B cell (primary cell): ENCODE measurements at places on chromosomes 5 and 9.

- DNase-seq, result no peak
Measured at GRCh38 chr5:154368041-154368800, 77.6 kb upstream of the SAP30L start.

DNA sequence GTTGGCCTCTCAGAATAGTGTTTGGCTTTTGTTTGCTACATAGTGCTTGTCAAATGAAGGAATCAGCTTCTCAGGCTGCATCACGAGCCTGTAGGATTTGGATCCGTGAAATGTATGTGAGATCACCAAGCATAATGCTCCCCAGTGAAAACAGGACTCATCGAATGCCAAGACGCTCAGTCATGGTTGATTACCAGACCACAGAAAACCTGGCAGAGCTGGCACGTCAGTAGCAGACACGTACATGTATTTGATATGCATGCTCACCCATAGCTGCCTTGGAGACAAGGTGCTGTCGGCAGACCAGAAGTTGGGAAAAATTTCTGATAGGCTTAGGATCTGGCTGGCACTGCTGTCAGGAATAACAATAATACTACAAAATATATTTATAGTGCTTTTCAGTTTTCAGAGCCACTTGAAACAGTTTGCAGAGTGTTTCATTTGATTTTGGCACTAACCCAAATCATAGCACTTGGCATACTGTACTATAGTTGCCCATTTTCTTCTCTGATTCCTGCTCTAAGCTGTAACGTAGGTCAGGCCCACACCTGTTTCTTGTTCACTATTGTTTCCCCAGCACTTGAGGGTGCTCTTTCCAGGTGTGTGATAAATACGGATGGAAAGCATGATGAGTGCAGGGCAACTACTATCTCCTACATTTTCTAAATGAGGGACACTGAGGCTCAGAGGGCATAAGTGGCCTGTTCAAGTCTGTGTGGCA, 226.1 kb downstream of the NR3C1 start:
- DNase-seq, result no peak

GRCh38 chr9:98968601-98969337, 25.1 kb downstream of the COL15A1 start:
- DNase-seq, result no peak

- DNase-seq, result no peak
Measured at GRCh38 chr9:36717276-36717675, 144.6 kb downstream of the MELK start.

DNA sequence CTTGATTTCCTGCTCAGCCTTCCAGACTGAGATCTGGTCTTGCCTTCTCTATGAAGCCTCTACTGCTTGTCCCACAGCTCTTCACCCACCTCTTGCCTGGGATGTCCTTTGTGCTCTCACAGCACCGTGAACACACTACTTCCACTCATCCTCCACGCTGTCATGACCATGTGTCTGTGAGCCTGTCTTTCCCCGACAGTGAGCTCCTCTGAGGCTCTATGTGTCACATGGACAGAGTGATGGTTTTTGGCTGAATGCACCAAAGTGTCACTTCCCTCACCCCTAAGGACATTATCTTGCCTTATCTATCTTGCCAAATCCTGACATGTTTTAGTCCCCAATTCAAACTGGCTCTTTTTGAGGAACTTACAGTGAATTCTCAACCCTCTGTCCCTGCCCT, 11.3 kb downstream of the PHYKPL start:
- DNase-seq, result no peak

DNA sequence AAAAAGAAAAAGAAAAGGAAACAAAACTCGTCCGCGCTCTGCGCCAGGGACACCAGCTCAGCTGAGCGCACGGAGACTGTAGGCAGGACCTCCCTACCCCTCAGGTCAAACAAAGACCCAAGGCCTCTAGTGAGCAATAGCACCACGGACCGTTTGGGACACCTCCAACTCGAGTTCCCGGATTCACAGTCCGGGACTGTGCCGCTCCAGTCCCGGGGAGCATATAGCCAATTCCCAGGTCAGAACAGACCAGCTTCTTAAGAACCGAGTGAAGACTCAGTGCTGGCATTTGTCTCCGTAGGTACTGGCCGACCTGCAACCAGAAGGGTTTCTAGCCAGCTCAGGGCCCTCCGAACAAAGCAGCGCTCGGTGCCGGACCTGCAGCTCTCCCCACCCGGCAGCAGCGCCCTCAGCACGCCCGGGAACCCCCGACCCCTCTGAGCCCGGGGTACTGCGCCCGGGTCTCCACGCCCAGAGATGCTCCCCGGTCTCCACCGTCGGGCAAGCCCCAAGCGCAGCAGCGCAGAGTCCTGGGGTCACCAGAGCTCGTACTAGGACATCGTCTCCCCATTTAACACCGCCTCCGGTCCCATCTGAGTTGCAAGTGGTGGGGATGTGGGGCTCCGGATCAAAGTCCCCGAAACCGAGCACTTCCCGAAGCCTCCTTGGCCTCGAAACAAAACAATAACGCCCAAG, 591 bp downstream of the ABCA1 start:
- DNase-seq, result peak; percentile 71

DNA sequence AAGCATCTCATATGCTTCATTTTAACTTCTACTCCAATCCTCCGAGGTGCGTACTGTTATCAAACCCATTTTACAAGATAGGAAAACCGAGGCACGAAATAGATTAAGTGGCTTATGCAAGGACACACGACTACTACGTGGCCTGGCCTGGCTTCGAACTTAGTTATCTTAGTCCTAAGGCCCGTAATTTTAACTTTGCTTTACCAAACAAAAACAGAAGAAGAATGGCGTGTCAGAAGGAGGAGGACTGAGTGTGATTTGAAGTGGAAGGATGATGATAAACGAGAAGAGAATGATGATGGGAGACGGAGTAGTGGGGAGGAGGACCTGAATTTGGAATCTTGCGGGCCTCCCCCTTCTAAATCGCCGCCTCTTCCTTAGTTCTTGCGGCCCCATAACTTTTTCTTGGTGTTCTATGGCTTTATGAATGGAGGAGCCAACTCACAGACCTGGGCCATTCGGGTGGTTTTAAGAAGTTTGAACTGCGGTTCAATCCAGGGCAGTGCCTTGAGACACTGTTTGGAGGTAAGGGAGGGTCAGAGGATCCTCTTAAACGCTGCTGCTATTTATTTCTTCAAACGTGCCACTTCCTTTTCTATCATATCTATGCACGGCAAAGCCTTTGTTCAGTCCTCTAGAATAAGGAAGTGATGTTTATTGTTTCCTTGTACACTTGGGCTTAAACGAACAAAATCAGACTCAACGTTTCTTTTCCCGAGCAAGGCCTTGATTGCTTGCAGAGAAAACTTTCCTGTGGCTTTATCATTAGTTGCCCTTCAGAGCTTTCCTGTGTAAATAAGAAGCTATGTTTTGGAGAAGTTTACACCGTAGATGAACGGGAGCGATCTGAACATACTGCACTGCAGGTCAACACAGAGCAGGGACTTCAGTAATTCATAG, 795 bp downstream of the CNOT8 start:
- peak; percentile 73 for DNase-seq

DNA sequence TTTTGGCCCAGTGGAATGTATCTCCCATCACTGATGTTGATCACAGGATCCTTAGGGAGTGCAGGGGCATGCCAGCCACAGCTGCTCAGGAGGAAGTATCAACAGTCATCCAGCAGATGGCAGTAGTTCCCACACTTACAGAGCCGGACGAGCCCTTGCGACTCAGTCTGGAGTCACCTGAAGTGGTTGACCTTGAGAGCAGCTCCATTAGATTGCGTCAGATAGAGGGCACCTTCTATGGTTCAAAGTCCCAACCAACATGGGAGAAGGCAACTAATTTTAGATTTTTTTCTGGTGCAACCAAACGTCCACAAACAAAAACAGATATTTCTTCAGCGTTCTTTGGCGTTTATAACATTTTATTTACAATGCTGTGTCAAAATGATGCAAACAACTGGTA, 124.5 kb downstream of the EGFLAM start:
- DNase-seq, result peak; percentile 33

DNA sequence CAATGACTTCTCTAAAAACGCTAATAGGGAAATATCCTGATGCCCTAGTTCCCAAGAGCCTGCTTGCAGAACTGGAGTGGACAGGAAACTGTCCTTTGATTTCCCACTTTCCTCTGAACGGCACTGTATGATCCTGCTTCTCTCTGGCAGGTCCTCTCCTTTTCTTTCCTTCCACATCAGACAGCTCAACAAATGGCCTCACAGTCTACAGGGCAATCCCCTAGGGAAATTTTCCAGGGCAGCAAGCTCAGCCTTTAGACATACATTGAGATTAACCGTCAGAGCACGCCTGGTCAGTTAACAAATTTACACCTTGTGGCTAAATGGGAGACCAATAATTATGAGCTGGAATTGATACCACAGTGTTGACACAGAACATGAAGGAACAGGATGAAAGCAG, 164.9 kb downstream of the SLC24A2 start:
- no peak for DNase-seq

- no peak for DNase-seq
Measured at GRCh38 chr5:42498000-42498399, 74.8 kb downstream of the GHR start.

GRCh38 chr5:132840896-132841295, 10.4 kb upstream of the SHROOM1 start:
- DNase-seq, result no peak

DNA sequence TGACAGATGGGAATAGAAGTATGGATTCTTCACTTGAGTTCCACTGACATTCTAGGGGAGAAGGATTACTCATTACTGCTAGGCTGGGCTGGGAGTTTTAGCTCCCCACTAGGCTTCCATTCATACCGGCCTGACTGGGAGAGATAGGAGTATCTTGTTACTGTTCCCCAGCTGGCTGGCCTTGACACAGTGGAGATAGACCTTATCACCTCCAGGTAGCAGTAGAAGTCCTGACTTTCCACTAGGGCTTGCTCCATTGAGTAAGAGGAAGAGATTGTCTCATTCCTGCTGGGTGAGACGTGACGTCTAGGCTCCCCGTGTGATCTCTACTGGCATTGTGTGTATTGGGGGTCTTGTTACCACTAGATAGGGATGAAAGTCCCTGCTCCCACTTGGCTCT, 156.4 kb downstream of the CACNA1B start:
- DNase-seq, result no peak

- DNase-seq, result no peak
Measured at GRCh38 chr5:171669571-171669970, 116.0 kb upstream of the SMIM23 start.

- no peak for DNase-seq
Measured at GRCh38 chr5:91212714-91213092, 170.4 kb downstream of the ARRDC3 start.

DNA sequence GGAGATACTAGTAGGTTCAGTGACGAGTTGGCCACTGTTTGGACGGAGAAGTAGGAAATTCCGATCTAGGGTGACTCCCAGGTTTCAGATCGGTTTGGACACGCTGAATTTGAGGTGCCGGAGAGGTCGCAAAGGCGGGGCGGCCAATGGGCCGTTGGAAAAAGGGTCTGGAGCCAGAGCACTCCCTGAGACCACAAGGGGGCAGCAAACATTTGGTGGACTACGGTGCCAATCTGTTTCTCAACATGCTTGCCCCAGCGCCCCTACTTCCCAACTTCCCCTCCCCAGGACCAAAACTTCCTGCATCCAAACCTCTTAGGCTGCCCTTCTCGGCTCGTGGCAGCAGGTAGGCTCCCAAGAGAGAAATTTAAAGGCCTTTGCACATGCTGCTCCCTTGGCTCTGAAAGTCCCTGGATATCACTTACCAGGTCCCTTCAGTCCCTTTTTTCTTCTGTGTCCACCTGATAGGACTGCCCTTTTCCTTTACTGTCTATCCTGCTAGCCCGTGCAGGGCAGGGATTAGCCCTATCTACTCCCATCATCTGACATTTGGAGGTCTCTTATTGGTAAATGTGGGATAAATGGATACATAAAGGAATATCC, 992 bp upstream of the RPP25L start:
- DNase-seq, result peak; percentile 85

DNA sequence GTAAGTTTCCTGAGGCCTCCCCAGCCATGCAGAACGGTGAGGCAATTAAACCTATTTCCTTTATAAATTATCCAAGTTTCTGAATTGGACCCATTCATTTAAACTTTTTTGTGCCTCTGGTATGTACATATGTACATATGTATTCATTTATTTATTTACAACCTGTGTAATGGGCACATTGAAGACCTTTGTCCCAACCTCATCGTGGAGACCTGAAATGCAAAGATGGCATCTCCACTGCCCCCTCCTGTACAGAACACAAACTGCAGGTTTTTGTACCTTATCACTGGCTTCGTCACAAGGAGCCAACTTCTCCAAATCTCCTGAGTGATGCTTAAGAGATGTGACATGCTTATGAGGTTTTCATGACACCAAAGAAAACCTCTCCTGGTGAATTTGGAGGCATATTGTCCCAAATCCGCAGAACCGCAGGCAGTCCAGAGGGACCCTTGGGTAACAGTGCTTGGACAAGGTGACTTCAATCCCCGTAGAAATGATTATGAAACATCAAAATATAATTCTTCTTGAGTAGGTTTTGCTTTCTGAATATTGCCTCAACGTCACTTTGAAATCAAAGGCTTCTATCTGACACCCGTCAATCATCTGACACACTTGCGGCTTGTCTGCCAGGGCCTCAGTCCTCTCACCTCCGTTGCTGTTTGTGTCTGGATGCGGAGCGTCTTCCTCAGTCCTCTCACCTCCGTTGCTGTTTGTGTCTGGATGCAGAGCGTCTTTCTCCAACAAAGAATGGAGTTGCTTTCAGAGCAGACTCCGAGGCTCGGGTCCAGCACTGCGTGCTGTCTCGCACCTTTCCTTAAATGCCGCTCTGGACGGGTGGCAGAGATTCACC, 135.0 kb upstream of the IRX4 start:
- DNase-seq, result no peak

GRCh38 chr5:74085186-74085585, 459.2 kb downstream of the ARHGEF28 start:
- no peak for DNase-seq

DNA sequence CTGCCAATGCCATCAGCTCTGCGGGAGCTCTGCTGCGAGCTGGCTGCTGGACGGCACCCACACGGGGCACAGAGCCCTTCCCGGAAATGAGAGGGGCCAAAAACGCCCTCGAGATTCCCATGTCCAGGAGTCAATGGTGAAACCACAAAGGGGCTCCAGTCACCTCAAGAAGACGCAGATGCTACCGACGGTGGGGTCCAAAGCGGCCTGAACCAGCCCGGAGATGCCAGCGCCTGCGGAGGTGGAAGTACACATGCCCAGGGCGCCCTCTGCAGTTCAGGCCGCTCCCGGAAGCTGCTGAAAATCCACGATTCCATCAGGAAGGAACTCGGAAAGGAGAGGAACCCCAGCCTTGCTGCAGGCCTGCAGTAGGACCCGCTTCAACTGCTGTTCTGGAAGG, 82.4 kb upstream of the SELENOP start:
- no peak for DNase-seq

DNA sequence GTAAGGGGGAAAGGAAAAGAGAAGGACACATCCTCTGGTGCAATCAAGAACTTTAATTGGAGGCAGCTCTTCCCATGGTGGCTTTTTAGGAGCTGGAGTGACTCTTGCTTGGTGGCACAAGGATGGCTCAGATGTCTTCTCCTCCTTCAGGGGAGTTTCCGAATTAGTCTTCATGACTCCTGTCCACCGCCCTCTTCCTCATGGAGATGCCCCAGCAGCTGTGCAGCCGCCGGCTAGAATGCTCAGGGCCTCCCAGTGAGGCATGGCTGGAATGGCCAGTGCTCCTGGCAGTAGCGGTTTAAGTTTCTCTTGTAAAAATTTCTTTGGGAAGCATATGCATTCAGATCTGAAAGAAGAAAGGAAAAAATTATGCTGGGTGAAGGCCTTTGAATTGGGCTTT, 8.8 kb upstream of the TEX53 start:
- DNase-seq, result no peak

GRCh38 chr9:13929013-13929412, 384.9 kb downstream of the NFIB start:
- DNase-seq, result no peak
